Camera-type eye (tissue), 1 donor: ENCODE measurements at places on chromosomes 12 and 14. TPM values are rescaled to one million over a fixed set of nuclear protein-coding genes. Genes with fewer than 3 reads are reported as not detected.

Gene BEST3
- total RNA-seq, result 10.6 TPM

Gene BATF
- 2.1 TPM for total RNA-seq

Gene NRL
- total RNA-seq, result 394 TPM

Gene SERPINA5
- total RNA-seq, result 0.66 TPM

Gene AMDHD1
- 5.8 TPM for total RNA-seq

Gene SDR39U1
- total RNA-seq, result 32.4 TPM

Gene SERPINA10
- not detected for total RNA-seq

Gene EDDM3A
- not detected for total RNA-seq

Gene CD163
- total RNA-seq, result 7.3 TPM
